ENCODE measurements at places on chromosomes 16 and 17.

DNA sequence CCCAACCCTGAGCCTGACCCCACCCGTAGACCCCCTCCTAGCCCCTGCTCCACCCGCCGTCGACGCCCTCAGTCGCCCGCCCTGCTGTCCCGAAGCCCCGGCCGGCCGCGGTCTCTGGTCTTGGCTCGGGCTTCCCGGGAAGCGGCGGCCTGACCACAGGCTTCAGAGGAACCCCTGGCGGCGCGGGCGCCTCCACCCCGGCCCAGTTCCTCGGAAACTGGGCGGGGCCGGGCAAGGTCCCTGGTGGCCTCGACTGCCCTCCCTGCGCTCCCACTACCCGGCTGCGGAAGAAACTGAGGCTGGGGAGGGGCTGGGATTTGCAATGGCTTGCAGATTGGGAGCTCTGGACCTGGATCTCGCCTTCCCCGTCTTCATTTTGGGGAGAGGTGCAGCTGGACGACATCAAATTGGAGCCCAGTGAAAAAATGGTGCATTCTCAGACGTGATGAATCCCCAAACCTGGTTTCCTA, 692 bp upstream of the SOCS1 start:
- DNase-seq = peak; percentile 27

DNA sequence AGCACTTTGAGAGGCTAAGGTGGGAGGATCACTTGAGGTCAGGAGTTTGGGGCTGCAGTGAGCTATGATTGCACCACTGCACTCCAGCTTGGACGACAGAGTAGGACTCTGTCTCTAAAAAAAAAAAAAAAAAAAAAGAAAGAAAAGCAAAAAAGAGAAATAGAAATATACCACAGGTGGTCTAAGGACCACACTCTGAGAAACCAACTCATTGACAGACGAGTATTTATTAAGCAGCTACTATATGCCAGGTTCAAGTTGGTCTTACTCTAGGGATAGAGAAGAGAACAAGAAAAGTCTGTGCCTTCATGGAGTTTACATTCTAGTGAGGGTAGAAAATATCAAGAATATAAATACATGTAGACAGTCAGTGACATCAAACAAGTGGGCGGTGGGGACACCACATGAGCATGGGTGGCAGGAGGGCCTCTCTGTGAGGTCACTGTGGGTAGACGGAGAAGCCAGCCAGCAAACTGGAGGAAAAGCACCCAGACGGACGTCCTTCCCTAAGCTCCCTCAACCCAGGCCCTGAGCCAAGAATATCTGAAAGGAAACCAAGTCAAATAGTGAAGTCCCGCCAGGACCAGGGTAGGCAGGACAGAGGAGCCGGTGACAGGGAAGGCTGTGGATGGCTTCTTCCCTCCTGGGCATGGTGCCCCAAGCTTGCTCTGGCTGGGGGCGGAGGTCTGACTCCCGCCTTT, 4.7 kb downstream of the CDIPT start:
- DNase-seq = no peak

DNA sequence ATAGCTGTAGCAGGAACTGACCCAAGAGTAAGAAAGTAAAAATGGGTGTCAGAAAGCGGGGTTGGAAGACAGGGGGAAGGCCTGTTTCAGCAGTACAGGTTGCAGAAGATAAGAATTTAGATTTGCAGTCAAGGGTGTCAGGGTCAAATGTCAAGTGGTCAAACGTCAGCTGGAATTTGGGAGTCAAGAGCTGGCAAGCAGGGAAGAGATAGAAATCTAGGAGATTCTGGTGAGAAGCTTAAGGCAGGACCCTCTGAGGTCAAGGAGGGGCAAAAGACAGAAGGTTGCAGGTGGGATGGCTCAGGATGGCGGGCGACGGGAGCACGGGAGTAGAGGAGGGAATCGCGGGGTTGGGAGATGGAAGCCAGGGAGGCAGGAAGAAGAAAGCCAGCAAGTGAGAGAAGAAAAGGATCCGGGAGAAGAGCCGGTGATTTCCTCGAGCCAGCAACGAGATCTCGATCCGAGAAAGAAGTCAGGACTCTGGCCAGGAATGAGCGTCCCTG, 335 bp downstream of the SLC25A35 start:
- DNase-seq = no peak

DNA sequence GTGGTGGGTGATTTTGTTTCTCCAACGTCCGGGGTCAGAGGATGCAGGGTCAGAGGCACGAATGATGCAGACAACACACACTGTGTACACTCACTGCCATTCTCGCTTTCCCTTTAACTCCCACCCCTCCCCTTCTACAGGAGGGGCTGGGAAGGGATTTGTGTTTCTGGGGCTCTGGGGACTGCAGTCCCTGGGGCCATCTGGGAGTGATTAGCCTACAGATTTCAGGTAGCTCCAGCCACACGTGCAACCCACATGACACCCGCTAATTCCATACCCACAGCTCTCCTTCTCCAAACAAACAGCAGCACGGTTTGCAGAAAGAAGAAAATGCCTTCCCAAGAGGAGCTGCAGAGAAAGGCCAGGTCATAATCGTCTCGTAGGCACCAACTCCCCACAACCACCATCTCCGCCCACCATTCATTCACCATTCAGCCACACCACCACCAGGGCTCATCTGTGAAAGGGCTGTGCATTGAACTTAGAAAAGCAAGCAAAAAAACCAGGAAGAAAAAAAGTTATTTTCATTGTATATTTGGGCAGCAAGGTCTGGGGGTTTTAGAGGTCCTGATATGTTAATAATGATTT, 9.4 kb upstream of the SOX9 start:
- DNase-seq = no peak

GRCh38 chr16:61681124-61681523, 355.1 kb downstream of the CDH8 start:
- no peak for DNase-seq

DNA sequence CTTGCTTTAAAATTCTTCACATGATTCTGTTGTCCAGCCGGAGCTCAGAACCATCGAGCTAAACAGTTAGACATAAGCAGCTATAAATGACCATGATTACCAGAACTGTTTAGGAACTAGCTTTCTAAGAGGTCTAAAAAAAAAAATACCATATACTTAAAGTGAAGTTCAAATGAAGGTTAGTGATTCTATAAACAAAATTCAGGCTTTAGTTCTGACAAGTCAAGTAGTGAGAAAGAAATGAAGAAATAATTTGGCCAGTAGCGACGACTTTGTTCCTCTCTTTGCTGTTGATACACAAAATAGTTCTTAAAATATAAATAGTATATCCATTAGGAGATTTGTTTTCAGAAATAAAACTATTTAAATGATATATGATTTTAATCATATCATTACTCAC, 27.7 kb downstream of the ABCA8 start:
- no peak for DNase-seq
